ENCODE measurements at places on chromosomes 2 and 18.

DNA sequence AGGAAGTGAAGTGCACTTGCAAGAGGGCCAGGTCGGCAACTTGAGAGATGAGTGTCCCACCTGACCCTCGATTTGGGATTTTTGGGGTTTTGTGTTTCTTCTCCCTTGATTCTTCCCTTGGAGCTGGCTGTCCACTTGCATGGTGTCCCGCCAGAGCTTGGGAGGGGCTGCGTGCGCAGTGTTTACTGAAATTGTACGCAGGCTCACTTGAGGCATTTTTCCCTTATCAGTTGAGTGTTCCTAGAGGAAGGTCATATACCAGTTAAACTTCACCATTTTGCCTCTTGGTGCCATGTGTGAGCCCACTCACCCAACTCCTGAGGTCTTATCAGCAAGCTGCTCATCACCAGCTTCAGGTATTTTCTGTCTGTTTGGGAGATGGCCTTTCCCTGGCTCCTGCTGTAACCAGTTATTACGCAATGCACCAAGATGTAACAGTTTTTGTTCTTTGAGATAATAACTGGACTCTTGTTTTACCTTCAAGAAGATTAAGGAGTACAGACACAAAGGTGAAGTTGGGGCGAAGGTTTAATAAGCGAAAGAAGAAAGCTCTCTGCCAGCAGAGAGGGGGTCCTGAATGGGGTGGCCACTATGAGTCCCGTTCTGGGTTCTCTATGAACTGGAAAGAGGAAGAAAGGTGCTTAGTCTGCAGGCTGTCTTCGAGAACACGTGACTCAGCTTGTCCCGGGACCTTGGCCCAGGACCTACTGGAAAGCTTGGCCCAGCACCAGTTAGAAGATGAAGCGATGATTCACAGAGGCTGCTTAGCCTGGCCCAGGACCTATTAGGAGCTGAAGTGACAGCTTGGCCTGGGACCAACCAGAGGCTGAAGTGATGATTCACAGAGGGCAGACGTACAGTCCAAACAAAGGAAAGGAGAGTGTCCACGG is 21.5 kb upstream of the TXNL4A start:
- DNase-seq = no peak

GRCh38 chr2:102929721-102930120 is 167.9 kb downstream of the TMEM182 start:
- no peak for DNase-seq

- no peak for DNase-seq
These were observed 53.9 kb downstream of the KIF1A start for GRCh38 chr2:240766072-240766471.

DNA sequence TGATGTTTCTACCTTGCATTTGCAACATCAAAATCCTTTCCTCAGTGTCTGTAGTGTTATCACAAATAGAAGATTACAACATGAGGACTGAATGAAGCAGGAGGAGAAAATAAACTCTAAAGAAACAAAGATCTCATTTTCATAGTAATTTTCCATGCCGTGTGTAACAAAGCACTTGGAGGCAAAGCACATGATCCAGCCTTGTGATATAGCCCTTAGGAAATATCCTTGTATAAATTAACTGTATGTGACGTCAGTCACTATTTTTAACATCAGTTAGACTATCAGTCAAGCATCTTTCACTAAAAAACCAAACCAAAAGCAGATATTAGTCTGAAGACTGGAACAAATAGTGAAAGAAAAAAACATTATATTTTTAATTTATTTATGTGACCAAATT is 492.1 kb upstream of the CNTNAP5 start:
- DNase-seq = no peak

DNA sequence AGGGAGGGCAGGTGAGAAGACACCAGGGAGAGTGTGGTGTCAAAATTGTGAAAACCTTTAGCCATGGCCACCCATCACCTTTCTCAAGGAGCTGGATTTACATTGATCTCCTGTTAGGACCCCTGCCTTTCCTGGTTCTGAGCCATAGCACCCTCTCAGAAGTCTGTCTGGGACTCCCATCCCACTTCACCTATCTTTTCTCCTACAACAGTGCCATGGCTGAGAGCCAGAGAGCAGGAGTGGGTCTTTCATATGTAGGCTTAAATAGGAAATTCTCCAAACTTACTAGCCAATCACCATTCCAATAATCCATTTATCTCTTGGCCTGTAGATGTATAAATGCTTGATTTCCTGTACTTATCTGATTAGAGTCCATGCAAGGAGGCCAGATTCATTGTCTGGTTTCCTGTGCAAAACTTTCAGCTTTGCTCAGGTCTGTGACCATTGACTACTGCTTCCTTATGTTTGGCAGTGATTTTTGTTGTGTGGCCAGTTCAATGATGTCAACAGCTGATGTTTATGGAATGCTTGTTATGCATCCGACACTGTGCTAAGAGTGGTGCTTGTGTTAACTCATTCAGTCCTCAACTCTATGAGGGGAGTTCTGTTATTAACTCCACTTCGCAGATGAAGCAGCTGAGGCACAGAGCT is 57.6 kb upstream of the IGFBP5 start:
- no peak for DNase-seq

- no peak for DNase-seq
These were observed 156.2 kb downstream of the SH3RF3 start for GRCh38 chr2:109285244-109285651.

- no peak for DNase-seq
These were observed 9.0 kb upstream of the ARHGEF4 start for GRCh38 chr2:130827502-130828251.

DNA sequence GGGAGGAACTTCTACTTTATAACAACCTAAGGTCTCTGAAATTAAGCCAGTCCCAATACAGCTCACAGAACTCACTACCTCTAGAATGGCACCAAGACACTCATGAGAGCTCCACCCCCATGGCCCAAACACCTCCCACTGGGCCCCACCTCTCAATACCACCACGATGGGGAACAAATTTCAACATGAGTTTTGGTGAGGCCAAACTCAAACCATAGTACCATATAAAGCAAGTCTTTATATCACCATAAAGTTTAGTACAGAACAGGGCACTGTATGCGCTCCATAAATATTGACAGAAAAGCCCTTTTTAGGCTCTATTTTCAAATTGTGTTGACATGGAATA is 3.3 kb downstream of the AFG3L2 start:
- no peak for DNase-seq

GRCh38 chr2:128791120-128791984 is 472.7 kb upstream of the HS6ST1 start:
- no peak for DNase-seq

DNA sequence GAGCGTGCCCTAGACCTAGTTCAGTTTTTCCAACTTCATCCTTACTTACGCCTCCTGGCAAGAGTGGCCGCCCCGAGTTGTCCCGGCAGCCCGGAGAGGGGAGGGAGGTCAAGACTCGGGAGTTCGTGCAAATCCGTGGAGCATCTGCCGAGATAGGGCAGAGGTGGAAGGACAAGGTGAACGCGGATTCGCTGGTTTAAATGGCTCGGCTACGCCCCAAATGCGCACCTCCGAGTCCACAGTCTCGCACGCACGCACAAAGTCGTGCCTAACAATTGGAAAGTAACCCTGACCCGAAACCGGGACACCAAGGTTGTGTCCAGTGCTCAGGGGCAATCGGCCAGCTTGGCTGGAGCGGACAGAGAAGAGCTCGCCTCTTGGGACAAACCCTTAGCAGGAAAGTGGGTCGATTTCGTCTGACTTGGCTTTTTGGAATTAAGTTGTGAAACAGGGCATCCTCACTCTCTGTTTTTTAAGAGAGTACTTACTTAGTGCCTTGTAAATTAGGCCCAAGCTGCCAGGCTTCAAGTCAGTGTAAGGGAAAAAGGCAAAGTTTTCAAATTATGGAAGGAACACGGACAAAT is 726 bp upstream of the SS18 start:
- DNase-seq = no peak

DNA sequence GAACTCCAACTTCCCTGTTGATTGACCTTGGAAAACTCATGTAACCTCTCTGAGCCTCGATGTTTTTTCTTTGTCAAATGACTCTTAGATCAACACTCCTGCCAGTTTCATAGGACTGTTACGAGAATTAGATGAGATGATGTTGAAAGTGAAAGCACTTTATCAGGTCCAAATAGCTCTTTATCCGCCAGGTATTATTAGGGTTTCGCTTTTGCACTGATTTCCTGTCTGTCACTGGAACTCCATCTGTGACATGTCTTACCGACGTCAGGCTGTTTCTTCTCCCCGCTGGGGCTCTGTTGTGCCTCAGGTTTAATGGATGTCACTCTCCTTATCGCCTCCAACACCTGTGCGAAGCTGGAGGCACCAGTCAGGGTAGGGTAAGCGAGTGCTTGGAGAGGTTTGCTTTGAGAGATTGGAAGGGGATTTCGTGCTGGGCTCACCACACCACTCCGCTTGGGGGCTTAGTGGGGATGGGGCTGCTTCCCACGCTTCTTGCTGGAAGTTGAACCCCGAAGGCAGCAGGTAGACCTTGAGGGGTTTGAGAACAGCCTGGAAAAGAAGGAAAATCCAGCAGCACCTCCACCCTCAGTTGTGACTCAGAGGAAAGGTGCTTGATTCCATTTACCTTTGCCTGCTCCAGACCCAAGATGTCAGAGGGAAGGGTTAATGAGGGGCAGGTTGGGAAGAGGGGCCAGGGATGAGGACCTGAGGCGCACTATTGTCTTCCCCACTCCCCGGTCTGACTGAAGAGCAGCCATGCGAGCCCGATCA is 4.3 kb downstream of the GAD1 start:
- DNase-seq = no peak

DNA sequence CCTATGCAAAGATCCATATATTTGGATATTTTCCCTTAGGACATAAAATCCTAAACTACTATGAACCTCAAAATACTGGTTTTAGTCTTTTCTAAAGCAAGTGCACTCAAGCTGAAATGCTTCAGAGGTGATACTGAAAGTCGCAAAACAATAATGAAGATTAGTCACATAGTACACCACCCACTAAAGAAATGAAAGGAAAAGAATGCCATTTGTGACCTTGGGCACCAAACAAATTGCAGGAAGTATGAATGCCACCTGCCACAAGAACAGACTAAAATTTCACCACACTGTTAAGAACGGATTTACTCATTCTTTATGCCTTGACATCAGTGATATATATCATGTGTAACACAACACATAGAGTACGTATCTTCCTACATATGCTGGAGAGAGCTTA is 161.5 kb downstream of the ZNF521 start:
- no peak for DNase-seq

DNA sequence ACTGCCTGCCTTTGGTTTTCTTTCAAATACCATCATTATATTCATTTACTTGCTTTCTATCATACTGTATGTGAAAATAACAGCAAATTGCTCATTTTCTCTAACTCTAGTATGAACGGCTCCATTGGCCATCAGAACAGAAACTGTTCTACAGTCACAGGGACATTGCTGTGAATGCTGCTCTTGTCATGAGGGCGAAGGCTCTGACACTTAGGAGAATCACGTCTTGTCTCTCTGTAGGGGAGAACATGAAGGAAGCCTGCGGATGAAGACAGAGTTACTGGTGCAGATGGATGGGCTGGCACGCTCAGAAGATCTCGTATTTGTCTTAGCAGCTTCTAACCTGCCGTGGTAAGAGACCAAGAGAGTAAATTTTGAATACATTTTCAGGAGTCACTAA is 41.7 kb upstream of the ELOA2 start:
- DNase-seq = no peak

DNA sequence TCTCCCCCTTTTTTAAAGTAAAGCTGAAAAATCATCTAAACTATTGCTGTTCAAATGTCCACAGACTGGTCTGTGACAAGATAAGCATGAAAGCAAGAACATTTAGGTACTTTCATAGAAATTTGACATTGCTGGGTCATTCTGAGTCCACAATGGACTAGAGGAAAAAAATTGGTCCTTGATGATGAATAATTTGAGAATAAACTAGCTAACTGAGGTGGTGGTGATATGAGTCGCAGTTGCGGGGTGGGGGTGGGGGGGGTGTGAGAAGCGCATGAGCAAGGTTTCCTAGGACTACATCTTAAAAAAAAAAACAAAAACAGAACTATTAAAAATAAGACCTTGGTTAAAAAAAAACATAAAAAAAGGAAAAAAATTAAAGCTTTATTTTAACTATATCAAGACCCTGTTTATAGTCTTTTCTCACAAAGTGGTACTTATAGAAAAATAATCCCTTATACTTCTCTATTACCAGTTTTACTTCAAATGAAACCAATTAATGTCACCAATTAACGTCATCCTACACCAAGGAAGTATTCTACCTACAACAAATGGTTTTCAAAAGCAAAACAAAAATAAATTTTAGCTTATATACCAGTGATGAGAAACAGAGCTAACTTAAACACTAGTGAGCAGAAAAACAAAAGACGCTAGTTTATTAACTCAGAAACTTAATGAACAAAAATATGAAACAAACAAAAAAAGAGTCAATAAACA is 88.1 kb downstream of the ASXL2 start:
- DNase-seq = no peak

GRCh38 chr2:229210641-229211040 is 60.4 kb downstream of the PID1 start:
- DNase-seq = no peak

GRCh38 chr2:142605421-142605820 is 272.0 kb upstream of the KYNU start:
- DNase-seq = no peak

DNA sequence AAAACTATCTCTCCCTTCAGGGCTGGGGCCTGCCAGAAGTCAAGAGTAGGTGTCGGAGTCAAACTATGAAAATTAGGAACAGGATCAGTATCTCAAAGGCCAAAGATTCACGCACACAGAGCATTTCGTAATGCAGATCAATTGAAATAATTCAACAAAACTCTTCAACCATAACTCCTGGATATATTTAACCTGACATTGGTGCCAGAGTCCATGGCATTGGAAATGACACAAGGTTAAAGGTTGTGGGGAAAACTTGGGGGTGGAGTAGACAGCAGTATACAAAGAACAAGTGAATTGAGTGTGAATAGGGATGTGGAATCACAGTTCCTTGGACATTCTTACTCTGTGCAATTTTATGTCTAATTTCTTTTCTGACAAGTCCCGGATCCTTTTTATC is 788.0 kb upstream of the GYPC start:
- DNase-seq = no peak

- no peak for DNase-seq
These were observed 45.2 kb downstream of the ACVR1 start for GRCh38 chr2:157830696-157831570.

- peak; percentile 77 for DNase-seq
These were observed 226.0 kb downstream of the FAM210A start for GRCh38 chr18:13500227-13500865.

DNA sequence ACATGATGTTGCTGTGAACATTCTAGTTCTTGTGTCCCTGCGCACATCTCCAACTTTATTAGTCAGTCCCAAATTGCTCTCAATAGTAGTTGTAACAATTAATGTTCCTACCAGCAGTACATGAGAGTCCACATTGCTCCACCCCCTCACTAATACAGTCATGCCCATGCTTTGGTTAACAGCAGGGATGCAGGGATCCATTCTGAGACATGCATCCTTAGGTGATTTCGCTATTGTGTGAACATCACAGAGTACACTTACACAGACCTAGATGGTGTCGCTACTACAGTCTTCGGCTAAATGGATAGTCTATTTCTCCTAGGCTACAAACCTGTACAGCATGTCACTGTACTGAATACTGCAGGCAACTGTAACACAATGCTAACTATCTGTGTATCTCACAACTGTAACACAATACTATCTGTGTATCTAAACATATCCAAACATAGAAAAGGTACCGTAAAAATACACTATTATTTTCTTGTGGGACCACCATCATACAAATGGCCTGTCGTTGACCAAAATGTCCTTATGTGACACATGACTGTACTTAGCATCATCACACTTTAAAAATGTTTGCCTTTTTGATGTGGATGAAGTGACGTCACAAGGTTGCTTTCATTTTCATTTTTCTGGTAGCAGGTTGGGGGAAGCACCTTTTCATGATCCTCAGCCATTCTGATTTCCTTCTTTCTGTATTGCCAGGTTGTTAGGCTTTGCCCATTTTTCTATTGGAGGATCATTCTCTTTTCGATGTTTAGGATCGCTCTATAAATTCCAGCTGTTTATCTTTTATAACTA is 82.9 kb upstream of the RNF152 start:
- no peak for DNase-seq

Data from forelimb muscle (tissue), 1 donor.